ENCODE measurements at places on chromosomes 2 and 18. TPM values are rescaled to one million over a fixed set of nuclear protein-coding genes. Genes with fewer than 3 reads are reported as not detected.

GRCh38 chr2:156340804-156341451 is 8.4 kb upstream of the NR4A2 start:
- no peak for DNase-seq

GRCh38 chr2:197159661-197160211 is 150.8 kb downstream of the ANKRD44 start:
- no peak for DNase-seq

DNA sequence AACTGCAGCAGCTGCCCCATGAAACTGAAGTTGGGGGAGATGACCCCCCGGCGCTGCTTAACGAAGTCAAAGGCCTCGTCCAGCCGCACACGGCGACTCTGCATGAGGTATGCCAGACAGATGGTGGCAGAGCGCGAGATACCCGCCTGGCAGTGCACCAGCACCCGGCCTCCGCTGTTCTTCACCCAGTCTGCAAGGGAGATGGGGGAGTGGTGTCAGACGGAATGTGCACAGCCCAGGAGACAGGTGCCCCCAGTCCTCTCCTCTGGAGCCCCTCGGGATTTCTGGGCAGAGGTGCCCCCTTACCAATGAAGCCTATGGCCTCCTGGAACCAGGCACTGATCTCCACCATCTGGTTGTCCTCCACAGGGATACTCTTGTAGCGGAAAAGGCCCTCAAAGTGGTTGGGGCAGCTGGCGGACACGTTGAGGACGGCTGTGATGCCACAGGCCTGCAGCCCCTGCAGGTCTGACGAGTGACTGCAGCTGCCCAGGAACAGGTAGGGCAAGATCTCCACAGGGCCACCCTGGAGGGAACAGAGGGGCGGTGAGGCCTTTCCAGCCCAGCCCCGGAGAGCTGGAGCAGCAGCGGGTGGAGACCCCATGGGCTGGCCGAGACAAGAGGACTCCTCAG is 1.3 kb downstream of the DUSP2 start:
- no peak for DNase-seq

- no peak for DNase-seq
Measured at GRCh38 chr2:230557065-230557464, 141.1 kb downstream of the SP100 start.

- DNase-seq: no peak
Measured at GRCh38 chr2:237361194-237362004, 52.6 kb downstream of the COL6A3 start.

DNA sequence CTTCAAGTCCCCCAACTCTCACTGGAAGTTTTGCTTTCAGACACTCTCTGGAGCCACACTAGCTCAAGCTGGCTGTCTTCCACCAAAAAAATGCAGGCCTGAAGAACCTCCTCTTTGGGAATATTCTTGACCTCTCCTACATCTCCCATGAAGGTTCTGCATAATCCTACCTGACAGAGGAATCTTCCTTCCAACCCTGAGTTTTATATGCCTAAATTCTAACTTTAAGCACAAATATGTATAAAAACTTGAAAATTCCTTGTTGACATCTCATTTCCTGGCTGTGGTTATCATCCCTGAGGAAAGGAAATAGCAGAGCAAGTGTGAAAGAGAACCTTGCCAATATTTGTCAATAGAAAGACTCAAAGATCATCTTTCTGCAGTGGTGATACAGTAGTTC is 249.0 kb downstream of the LPIN1 start:
- no peak for DNase-seq

- no peak for DNase-seq
Measured at GRCh38 chr2:38262069-38262871, 114.8 kb downstream of the ATL2 start.

- DNase-seq: no peak
Measured at GRCh38 chr2:122032264-122032645, 276.8 kb downstream of the TSN start.

GRCh38 chr2:161118722-161119121 is 41.5 kb upstream of the TANK start:
- no peak for DNase-seq

- DNase-seq: no peak
Measured at GRCh38 chr2:189580241-189580651, 340 bp downstream of the SLC40A1 start.

DNA sequence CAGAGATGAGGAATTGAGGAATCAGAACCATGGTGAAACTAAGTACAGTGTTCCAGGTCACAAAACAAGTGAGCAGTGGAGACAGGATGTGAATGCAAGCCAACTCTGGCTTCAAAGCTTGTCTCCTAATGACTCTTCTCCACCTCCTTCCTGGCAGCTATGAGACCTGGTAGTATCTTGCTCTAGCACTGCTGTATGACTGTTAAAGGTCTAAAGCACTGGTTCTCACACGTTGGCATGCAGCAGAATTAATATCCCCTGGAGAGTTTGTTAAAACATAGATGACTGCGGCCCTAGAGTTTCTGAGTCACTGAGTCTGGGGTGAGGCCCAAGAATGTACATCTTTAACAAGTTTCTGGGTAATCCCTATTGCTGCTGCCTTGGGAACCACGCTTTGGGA is 63.3 kb downstream of the SUCLG1 start:
- DNase-seq: no peak

- DNase-seq: peak; percentile 92
Measured at GRCh38 chr2:95526360-95527341, 42.1 kb upstream of the TRIM43B start.

GRCh38 chr2:185825557-185825956 is 87.0 kb downstream of the FSIP2 start:
- DNase-seq: no peak

DNA sequence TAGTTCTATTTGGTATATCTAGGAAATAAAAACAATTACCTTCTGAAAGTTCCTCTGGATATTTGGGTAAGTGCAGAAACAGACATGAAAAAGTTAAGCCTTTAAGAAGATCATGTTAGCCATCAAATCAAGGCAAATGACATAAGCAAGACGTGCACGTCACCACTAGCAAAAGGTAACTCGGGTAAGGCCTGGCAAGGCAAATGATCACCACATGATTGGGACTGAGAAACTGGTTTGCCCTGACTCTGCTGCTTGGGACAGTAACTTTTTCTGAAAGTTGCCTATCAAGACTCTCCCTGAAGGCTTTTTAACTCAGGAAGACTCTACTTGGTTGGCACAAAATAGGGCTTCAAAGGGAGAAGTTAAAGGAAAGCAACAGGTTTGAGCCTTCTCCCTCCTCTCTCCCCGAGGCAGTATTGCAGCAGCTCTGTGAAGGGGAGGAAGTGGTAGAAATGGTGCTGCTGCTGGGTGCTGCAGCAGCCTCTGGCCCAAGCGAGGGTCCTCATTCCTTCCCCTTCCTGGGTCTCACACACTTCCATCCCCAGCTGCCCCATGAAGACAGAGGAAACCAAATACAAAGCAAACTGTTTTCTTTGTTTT is 17.1 kb upstream of the TMEM237 start:
- no peak for DNase-seq

ANKRD30B gene
- not detected for total RNA-seq

SERPINB12 gene
- total RNA-seq: 62.8 TPM

GREB1 gene
- total RNA-seq: 4.3 TPM

CFAP65 gene
- total RNA-seq: not detected

ZEB2 gene
- total RNA-seq: 13.8 TPM

PARD3B gene
- total RNA-seq: 11.9 TPM

NAPG gene
- 25.0 TPM for total RNA-seq

CENPA gene
- total RNA-seq: 5.2 TPM

RELCH gene
- 54.6 TPM for total RNA-seq

DYNC2LI1 gene
- total RNA-seq: 15.3 TPM
